ENCODE measurements at places on chromosomes 1 and 21.

DNA sequence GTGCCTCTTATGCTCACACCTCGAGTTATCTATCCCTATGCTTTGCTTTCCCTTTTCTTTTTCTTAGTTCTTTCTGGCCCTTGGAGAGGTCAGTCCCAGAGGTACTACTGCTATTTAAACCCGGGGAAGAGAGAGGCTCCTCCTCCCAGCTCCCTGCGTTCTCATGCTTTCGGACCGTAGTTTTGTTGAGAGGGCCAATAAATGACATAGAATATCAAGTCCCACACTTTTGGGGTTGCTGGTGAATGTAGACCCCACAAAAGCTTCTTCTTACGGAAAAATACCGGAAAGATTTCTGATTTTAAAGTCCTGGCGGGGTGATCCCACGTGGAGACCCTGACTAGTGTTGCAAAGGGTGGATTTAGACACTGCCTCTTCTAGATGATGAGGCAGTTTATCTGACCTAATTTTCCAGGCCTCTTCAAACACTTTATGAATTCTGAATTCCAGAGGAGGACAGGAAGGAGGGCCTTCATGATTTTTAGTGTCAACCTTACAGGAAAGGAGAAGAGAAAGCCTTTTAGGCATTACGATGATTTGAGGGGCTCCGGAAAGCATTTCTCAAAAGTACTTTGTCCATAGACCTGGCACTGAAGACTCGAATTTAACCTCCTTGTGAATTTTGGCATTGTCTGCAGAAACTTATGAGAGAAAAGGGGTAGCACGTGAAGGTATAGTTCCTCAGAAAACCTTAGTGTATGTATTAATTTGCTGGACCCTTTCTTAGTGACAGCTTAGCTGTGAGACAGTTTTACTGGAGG, 694 bp downstream of the TMEM167B start:
- DNase-seq: no peak

- DNase-seq: peak; percentile 93
These were observed 32.7 kb upstream of the ATP5PO start for GRCh38 chr21:33948096-33948950.

DNA sequence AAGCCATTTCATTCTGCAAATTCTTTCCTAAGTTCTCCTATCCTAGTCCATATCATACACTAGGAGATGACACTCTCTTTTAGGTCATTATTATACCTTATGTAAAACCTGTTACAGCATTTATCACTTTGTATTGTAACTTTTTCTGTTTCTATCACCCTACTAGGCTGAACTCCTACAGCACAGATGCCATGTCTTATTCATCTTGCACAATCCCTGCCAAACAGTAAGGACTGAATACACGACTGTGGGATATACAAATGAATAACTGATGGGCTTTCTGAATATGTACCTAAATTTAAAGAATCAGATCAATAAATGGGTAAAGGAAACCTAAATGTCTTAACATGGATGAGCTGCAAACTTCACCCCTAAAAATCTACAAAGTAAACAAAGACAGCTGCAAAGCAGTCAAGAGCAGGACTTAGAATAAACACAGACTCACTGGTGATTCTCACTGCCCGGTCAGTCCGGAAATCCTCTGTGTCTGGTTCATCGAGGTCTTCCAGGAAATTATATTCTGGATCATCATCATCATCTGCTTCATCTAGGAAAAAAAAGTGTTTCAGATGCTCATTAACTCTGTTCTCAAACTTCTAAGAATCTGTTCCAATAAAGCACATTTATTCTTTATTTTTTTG, 62.3 kb downstream of the GON4L start:
- no peak for DNase-seq

DNA sequence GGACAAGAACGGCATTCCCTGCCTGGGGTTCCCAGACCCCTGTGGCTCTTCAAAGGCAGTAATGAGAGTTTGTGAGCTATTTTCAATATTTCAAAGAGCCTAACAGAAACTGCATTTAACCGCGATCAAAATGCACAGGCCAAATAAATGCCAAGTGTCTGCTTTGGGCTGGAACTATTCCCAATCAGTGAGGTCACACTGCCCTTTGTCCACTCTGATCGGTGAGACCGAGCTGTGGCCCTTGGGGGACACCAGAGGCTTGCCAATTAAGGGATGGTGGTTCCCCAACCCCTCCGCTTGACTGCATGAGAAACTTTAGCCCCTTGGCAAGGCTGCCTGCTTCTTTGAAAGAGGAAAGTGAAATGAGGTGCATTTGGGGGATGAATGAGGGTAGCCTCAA, 20.3 kb downstream of the CSMD2 start:
- DNase-seq: no peak

- peak; percentile 60 for DNase-seq
These were observed 76.6 kb downstream of the NDUFS5 start for GRCh38 chr1:39102537-39103327.

DNA sequence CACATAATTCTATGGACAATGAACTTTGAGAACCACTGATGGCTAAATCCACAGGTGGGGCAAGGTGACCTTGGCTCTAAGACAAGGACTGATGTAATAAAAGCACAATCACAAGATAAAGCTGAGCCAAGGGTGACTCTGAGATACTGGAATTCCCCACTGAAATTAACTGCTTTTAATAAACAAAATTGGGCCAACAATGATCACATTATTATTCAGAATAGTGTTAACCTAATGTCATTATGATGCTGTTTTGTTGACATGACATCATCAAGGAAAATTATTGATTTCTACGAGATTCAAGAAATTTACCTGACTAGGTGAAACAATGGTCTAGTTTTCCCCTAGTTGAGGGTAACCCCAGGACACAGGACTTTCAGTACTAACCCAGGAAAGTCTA, 273.7 kb upstream of the NFIA start:
- DNase-seq: no peak

DNA sequence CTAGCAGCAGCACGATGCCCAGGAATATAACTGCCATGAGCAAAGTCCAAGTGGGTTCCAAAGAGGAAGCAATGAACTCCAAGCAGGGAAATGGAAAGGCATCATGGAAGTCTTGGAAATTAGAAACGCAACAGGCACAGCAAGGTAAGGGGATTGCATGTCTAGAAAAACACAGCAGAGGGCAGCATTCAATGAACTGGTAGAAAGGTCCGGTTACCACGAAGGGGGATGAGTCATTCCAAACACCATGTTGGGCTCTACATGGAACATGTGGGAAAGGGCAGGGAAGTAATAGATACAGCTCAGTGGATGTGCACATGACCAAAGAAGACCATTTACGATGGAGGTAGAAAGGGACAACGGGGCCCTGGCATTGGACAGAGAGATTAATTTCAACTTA, 36.4 kb downstream of the RXRG start:
- DNase-seq: no peak

DNA sequence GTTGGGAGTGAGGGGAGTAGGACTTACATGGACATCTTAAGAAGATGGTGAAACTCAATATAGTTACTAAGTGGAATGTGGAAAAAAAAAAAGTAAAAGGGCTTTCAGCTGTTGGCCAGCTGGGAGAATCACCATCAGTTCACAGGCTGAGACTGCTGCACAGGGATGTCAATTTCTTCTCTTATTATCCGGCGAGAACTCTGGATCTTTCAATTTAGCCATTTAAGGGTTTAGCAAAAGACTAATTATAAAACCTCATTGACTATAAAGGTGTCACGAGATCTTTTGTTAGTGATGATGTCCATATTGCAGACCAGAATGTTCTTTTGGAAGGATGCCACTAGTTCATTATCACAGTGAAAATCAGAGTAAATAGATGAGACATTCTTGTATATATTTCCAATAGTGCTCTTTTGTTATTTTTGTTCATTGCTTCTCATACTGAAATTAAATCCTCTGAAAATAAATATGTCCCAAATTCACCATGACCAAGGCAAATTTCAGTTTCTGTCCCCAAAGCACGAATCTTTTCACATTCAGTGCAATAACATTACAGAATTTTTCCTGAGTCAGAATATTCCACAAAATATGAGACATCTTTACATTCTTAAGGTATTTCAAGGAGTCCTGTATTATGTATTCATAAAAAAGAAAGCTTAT, 266.1 kb downstream of the DNM3 start:
- DNase-seq: no peak

DNA sequence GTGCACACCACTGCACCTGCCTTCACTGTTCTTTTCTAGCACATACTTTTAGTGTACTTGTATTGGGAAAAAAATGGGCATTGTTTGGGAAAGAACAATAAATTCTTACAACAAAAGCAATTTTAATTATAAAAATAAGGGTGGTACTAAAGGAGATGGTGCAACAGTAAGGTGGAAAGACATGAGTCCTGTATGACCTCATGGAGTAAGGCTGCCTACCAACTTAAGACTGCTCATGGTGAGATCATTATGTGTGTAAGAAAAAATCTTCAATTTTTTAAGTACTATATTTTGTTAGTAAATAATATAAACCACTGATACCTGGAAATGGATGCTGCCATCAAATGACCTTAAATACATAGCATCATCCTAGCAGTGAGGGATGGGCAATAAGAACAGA, 29.6 kb upstream of the PHGDH start:
- no peak for DNase-seq

GRCh38 chr1:119462964-119463363, 44.0 kb upstream of the HSD3B1 start:
- DNase-seq: no peak

GRCh38 chr1:179082999-179083335, 1.1 kb downstream of the TOR3A start:
- DNase-seq: peak; percentile 31

DNA sequence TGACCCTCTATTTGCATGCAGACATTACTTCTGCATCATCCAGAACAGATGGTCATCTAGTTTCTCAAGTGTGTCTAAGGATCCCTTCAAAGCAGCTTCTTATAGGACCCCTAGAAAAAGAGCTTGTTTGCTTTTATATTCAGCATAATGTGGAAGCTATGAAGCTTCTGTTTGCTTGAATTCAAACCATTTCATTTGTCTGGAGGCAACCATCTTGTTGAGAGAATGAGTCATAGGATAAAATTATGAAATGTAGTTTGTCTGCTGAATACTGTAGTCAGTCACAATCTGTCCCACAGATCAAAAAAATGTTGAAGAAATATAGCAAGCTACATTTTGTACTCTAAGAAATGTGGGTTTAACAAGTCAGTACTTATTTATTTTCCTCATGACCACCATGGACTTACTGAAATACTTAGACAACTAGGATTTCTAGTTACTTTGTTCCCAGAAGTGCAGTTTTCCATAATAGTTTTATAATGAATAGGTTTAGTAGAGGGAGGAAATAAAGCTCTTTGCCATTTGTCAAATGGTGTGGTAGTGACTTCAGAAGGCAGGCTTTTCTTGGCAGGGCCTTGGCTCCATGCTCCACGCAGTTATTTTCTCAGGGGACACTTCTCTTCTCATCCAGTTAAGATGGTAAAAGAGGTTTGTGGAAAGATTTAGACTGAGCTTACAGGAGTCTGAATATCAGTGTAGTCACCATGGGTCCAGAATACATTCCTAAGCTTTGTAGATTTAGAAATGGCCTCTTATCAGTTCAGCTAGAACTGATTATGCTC, 74.8 kb upstream of the DEPDC1 start:
- DNase-seq: no peak

GRCh38 chr1:186016856-186017255, 282.7 kb downstream of the HMCN1 start:
- no peak for DNase-seq

DNA sequence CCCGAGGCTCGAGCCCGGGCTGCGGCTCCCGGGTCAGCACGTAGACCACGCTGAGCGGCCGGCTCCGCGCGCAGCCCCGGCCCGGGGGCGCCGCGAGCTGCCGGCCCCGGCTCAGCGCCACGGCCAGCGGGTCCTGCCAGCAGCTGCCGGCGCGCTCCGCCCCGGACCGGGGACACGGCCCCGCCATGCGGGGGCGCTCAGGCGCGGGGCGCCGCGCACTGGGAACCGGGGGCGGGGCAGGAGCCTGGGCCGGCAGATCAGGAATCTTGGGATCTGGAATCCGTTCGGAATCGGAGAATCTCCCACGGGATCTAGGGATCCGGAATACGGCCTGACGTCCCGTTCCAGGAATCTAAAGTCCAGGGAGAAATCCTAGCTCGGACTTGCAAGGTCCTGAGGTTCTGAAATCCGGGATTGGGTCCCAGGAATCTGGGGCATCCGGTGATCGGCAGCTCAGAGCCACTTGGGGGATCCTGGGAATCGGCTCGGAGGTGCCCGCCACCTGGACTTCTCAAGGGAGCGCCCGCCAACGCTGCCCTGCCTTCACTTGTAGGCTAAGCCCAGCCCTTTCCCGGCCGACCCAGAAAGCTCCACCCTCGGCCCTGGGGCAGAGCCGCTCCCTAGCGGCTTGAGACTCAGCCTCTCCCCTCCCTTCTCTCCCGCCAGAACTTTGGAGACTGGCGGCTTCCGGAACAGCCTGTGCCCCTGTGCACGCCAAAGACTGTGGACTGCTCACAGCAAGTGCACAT, at the start of gene MAP3K6:
Gene MAP3K6 (minus strand): TSS at position 551 of the 749 bp plus-strand sequence. CDS start 364 bp downstream, at position 187.
- no peak for DNase-seq

DNA sequence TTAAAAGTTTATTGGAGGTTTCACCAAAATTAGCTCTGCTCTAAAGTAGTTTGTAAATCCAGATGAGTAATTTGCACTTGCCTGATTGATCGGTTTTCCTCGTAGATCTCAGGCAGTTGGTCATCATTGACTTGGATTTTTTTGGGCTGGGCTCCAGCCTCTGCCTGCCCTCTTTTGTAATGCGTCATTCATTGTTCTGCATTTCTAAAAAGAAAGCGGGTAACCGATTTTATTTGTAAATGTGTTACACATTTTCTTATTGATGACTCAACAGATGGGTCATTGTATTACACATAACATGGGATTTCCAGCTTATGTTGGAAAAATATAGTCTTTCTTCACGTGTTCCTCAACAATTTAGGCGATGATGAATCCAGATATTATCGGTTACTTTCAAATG, 5.5 kb downstream of the ETS2 start:
- no peak for DNase-seq

- DNase-seq: no peak
These were observed 149.5 kb upstream of the VAMP3 start for GRCh38 chr1:7621334-7622219.

DNA sequence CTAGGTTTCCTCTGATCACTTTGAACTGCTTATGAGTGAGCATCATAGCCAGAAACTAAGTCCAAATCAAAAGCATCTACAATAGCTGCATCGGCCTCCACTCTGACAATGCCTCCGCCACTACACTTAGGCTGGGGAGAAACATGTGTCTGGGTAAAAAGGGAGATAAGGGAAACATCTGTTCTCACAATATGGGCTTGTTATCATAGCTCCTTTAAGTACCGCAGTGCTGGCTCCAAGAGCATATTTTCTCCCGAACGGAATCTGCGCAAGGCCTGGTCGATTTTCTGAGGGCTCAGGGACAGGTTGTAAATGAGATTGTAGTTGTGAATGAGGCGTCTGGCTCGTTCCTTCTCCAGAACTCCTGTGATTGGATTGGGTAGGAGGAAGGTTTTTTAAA, 63.9 kb upstream of the CYP2J2 start:
- no peak for DNase-seq

DNA sequence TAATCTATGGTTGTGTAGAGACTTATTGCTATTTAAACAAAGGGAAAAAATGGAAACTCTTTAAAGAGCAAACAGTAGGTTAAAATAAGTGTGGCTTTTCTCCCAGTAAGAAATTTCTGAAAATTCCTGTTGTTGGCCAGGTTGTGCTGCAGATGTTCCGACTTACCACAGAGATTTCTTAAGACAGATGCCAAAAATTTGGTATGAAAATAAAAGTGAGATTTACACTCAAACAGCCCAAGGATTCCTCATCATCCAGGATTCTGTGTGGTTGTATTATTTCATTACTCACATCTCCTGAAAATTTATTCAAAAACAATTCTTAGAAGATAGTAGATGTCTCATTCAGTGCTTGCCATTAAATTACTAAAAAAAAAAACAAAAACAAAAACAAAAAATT, 296.7 kb upstream of the PTBP2 start:
- no peak for DNase-seq
